IPS-NIHi11 (cell line): ENCODE measurements at places on chromosomes 4 and X.

DNA sequence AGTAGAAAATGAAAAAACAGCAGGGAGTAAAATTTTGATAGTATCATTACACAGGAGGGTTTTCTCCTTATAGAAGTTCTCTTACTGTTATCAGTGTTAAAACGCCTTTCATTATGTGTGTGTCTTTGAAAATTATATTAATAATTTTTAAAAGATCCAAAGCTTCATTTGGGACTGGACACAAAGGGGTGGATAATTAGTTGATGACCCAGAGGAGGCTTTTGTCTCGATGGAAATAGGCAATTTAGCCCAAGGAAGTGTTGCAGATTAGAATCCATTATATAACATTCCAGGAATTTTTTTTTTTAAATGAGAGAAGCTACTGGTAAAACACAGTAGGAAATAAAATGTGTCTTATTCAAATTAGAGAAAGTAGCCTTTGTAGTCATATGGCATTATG is 1339.3 kb downstream of the FSTL5 start:
- no peak for DNase-seq

- no peak for DNase-seq
These were observed 17.6 kb upstream of the PRPS1 start for GRCh38 chrX:107610667-107611066.

DNA sequence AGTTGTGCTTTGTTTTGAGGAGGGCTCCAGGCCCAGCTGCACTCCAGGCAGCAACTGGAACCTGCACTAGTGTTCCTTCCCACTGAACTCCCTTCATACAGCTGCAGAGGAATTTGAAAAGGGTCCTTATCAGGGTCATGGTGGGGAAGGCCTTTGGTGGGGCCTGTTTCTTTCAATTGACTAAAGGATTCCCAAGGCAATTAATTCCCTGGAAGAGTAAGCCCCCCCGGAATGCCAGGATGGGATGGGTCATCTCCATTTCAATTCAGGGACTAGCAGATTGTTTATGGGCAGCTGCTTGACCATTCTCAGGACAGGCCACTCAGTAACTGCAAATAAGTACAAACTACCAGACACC is 45.3 kb downstream of the TSC22D3 start:
- DNase-seq = no peak

DNA sequence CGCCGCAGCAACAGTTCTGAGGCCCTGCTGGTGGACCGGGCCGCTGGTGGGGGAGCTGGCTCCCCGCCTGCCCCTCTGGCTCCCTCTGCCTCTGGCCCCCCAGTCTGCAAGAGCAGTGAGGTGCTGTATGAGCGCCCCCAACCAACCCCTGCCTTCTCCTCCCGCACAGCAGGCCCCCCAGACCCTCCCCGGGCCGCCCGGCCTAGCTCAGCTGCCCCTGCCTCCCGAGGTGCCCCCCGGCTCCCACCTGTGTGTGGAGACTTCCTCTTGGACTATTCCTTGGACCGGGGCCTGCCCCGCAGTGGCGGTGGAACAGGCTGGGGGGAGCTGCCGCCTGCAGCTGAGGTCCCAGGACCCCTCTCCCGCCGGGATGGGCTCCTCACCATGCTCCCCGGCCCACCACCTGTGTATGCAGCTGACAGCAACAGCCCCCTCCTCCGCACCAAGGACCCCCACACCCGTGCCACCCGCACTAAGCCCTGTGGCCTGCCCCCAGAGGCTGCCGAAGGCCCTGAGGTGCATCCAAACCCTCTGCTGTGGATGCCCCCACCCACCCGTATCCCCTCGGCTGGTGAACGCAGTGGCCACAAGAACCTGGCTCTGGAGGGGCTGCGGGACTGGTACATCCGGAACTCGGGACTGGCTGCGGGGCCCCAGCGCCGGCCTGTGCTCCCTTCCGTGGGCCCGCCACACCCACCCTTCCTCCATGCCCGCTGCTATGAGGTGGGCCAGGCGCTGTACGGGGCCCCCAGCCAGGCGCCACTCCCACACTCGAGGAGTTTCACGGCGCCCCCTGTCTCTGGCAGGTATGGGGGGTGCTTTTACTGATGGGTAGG is 6.3 kb downstream of the PRAF2 start:
- no peak for DNase-seq

DNA sequence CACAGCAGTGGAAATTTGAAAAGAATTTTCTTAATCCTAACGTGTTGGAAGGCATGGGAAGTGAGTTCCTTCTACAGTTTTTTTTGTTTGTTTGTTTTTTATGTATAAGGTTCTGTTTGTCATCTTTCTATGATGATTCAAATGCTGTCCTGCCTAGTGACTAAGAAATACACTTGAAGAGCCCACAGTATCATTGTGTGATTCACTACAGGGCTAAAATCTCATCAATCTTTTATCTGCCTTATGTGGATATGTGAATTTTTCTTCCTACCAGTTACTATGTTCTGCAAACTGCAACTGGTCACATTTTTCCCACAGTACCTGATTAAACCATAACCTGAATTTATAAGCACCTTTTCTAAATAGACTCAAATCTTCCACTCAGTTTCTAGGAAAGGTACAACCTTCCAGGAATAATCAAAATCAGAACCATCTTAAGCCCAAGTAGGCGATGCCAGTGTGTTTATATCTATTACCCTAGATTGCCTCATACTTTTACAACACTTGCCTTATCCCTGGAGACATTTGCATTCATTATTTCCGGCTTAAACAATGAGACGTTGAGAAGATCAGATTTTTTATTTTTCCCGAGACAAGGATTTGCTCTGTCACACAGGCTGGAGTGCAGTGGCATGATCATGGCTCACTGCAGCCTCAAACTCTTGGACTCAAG is 214.6 kb upstream of the GALNT7 start:
- no peak for DNase-seq

DNA sequence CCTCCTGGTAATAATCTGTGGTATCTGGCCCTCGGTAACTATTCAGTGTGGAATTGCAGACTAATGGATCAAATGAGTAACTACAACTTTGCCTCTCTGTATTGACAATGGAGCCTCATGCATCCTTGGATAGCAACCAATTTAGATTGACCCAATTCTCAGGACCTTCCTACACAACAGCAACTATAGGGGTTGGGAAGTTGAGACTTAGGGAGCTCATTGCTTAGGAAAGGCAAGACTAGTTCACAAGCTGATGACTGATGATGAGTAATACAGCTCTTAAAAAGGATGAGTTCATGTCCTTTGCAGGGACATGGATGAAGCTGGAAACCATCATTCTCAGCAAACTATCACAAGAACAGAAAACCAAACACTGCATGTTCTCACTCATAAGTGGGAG is 47.5 kb upstream of the KLHL13 start:
- DNase-seq = no peak

DNA sequence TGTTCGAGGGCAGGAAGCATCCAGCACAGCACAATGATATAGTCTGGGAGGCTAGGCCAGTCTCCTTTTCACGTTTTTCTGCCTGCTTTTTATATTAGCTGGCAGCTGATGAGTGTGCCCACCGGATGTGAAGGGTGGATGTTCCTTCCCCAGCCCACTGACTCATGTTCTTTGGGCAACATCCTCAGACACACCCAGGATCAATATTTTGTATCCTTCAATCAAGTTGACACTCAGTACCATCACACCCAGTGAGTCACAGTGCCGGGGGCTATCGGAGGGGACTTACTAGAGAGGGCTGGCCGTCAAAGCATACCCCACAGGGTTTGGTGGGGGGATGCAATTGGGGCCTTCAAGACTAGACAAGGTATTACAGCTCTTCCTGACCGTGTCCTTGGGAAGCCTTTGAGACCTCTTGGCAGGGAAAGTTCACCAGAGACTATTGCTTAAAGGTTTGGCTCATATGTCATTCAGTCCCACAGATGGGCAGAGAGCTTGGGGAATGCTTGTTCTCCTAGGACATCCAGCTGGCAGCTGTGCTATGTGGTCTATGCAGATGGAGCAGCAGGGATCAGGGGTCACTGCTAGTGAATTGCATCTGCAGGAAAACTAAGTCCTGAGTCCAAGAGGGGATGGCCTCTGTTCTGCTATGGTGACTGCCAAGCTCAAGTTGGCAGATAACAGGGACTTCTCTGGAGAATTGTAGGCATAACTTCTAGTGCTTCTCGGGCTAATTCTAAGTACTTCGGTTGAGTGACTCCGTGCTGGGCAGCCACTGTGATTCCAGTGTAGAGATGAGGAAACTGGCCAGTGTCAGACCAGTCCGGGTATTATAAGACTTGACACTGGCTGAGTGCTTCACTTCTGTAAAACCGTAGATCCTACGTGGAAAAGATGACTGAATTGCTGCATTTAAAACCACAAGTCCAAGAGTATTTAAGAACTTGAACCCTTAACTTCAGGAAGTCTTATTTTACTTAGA is 12.9 kb upstream of the WDR1 start:
- no peak for DNase-seq

- DNase-seq = peak; percentile 15
These were observed 984.4 kb upstream of the PABPC4L start for GRCh38 chr4:135186002-135186401.

DNA sequence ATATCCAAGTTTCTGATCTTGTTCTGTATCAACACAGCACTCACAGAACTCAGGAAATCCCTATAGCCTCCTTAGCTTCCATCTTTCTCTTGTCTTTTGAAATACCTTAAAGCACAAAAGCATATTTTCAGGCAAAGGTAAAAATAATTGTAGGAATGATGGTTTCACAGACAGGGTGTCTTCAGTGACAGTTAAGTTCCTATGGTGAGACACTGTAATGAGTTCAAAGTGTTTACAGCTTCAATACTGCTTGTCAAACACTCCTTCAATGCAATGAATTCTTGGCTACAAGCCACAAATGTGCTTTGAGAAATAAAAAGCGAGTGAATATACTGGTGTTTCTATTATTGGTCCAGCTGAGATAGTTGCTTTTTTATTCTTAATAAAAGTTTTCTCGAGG is 466.0 kb downstream of the DMD start:
- DNase-seq = no peak

GRCh38 chr4:168877511-168878491 is 132.3 kb downstream of the CBR4 start:
- peak; percentile 63 for DNase-seq
